ENCODE measurements at places on chromosomes 12 and 14.
A peak's percentile ranks its signal among the peaks of the same experiment; 100 is the strongest.

DNA sequence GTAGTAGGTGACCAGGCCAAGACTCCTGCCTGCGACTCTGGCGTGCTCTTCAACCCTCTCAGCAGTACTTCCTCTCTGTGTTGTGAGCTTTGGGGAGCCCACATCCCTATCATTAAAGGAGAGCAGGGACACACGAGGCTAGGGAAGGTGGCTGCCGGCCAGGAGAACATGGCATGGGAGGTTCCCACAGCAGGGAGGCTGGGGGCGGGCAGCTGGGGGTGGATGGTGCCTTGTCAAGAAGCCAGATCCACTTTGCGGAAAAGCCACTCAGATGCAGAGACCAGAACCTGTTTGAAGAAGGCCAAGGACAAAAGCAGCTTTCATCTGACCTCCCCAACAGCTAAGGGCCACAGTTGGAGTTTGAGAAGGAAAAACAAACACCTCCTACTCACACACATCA, 198.6 kb downstream of the BCL11B start:
- DNase-seq, result no peak

- no peak for DNase-seq
Measured at GRCh38 chr12:93419388-93420034, 22.2 kb downstream of the UBE2N start.

DNA sequence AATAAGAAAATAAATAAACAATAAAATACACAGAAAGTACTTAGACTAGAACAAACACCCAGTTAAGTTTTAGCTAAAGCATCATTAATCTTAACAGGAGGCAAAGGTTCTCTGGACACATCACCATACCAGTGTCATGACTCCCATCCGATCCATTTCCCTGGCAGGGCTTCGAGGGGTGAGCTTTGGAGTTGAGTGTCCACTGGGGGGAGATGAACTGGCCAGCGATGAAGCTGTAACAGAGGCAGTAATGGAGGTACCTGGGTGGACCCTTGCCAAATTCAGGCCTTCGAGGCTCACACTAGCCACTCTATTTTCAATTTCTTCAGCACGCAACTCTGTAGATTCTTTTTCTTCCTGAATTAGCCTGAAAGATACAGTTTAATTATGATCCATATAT, 269.5 kb downstream of the ACSS3 start:
- no peak for DNase-seq

DNA sequence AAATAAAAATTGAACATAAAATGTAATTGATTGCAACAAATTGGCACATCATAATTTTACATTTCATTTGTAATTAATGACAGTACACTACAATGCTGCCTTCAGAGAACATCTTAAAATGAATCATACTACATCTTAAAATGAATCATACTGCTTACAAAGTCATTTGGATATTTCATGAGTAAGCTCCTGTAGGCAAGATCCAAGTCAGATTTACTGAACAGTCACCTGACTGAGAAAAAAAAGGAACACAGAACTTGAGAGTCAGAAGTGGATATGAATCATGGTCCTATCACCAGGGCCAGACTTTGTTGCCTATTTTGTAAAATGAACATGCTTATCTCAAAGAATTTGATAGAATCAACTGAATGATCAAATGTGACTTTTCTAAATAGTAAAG, 32.7 kb upstream of the FBLN5 start:
- DNase-seq, result no peak

DNA sequence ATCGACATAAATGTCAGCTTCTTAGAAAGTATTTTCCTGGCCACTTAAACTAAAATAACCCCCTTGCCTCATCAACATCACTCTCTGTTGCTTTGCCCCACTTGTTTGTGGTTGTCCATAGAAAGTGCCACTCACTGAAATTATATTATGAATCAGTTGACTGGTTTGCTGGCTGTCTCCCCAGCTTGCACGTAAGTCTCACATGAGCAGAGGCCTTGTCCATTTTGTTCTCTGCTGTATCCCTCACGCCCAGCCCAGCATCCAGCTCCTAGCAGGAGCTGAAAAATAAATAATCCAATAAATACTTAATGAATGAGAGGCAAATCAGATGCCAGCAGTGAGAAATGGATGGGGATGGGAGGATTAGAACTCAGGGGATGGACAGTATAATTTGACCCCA, 159.3 kb downstream of the KSR2 start:
- DNase-seq, result no peak

- DNase-seq, result no peak
Measured at GRCh38 chr12:57898308-57898970, 42.9 kb upstream of the ATP23 start.

DNA sequence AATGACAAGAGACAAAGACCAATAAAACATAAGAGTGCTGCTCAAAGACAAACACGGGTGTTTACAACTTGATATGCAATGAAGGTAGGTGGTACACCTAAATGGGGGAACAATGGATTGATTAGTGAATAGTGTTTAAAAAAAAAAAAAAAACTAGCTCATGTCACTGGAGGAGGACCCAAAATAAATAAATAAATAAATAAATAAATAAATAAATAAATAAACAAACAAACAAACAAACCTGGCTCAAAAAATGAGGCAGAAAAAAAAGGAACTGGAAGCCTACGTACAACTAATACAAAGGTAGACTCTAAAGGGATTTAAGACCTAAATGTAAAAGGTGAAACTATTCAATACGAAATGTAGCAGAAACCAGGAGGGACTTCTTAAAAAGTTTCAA, 18.6 kb downstream of the NAP1L1 start:
- no peak for DNase-seq

DNA sequence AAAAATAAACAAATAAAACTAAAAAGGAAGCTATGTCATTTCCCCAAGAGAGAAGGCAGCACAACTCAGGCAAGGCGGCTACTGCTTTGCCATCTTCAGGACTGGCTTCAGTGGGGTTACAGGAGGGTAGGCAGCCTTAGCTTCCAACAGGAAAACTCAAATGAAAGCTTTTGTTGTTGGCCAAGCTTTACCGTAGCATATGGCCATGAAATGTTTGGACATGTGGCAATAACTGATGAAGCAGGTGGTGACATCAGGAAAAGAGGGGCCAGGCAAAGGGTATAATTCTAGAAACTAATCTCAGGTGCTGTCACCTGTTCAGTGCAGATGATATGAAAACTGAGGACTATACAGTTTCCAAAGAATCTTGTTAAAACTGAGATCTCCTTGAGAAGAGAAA, 22.8 kb upstream of the NPFF start:
- DNase-seq, result no peak

- no peak for DNase-seq
Measured at GRCh38 chr12:65443038-65443437, 164.6 kb downstream of the MSRB3 start.

DNA sequence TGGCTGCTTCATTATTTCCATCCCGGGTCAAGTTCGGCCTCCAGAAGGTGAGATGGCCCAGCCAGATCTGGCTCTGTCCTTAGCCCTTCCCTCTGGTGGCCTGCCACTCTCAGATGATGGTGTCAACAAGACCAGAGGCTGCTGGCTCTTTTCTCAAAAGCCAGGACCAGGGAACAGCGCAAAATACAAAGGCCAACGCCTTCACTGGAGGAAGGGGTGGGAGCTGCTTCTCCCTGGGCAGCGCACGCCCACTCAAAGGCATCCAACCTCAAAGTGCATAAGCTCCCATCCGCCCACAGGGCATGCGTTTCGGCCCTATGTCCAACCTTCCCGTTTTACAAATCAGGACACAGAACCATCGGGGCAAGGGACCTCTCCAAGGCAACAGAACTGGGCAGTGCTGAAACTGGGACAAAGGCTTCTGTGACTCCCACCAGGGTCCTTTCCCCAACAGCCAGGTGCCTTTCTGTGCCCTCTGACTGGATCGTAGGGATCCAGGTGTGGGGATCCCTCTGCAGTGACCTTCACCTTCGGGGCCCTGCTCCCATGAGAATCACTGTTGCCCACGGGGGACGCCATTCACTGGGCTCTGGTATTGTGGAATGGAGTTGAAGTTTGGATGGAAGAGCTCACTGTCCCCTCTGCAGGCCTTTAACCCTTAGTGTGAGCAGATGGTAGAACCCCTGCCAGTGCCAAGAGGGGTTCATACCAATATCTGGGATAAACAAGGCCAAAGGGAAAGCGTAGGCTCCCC, 76.8 kb downstream of the NINJ2 start:
- DNase-seq, result no peak

DNA sequence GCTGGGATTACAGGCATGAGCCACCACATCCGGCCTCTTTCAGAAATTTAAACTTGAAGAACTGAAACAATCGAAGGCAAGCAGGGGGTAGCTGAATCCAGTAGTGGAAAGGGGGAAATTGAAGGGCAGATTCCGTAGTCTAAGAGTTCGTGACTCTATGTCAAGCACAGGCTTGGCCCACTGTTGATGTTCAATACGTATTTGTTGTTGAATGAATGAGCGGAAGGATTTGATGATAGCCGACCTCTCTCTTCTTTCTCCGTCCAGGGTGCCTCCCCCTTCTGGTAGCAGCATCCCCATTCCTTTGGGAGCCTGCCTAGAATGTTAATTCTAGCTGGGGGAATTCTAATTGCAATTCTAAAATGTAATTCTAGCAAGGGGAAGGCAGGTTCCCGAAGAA, 59.8 kb upstream of the MED13L start:
- no peak for DNase-seq

DNA sequence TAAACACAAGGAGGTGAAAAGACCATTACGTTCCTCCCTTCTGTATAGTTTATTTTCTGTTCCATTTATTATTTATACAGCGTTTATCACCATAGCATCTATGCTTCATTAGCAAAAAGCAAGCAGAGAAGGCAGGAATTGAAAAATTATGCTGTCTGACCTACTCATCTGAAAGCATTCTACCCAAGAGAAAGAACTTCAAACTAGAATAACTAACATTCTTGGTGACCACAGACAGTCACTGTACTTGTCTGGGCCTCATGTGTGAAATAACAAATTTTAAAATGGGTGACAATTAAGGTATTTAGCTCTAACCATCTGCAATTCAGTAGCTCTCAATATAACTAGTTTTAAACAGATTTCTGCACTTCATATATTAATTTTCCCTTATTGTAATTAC, 29.3 kb upstream of the PDE3A start:
- DNase-seq, result no peak

DNA sequence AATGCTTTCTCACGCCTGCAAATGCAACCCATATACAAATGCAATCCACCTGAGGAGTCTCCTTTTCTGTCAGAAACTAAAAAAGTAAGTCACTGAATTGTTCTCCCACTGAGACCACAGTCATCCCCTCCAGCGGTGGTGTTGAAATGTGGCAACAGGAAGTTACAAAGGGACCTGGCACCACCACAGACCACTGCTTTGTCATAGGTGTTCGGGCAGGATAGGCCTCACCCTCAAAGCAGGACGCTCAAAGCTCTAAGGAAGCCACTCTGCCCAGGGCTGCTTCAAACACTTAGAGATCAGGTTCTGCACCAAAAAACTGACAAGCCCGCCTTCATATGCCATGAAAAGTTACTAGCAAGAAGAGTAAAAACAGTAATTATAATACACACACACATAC, 11.3 kb downstream of the PHLDA1 start:
- no peak for DNase-seq

DNA sequence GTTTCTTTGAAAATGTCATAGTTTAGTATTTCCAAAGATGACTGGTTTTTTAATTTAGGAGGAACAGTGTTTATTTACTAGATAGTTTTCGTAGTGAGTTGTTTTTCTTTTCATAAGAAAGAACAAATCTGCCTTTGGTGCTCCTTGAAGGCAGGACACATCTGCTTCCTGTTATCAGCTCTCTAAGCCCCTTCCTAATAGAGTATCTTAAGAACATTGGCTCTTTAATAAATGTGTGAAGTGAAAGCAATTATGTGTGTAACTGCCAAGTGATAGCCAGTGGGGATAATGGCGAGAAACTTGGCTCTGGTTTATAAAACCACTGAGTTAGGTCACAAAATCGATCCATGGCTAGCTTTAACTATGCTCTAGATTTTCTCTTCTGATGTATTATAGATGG, 23.5 kb upstream of the PPFIBP1 start:
- DNase-seq, result no peak

- no peak for DNase-seq
Measured at GRCh38 chr12:8746046-8746445, 48.3 kb downstream of the RIMKLB start.

DNA sequence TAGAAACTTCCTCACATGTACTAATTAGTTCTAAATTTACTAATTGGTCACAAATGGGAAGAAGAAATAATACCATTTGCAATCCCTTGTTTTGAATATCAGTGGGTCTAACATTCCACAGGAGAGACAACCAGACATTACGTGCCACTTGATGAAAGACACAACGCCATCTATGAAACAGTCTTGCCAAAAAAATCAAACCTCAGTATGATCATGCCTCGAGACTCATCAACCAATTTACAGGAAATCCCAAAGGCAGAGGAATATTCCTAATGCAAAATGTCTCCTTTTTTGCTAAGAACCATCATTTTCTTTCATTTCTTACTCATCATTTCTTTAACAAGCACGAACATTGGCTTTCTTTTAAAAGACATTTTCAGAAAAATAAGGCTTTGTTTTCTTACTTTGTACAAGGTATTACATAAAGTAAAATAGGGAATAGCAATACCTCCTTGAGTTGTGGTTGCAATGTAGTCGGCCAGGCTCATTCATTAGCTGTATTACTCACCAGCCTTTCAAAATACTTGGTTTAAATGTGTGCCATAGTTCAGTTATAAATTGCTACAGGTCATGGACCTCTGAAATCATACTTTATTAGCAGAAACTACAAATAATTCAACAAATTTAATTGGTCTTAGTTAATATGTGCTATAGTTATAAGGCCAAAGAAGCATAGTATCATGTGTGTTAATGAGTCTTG, 436.2 kb upstream of the FLRT2 start:
- DNase-seq, result no peak

DNA sequence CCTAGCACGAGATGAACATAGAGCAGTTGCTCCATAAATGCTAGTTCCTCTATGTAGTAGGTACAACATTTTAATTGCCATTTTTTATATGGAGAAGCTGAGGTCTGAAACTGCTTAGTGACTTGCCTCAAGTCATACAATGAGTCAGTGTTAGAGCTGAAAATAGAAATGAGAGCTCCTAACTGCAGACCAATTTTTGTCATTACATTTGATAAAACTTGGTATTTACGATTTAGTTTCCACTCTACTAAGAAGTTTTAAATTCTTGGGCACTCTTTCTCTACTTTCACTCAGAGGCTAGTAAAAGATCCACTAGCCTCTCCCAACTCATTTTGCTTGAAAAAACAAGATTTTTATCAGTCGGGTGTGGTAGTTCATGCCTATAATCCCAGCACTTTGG, 8.1 kb upstream of the TMED10 start:
- no peak for DNase-seq

DNA sequence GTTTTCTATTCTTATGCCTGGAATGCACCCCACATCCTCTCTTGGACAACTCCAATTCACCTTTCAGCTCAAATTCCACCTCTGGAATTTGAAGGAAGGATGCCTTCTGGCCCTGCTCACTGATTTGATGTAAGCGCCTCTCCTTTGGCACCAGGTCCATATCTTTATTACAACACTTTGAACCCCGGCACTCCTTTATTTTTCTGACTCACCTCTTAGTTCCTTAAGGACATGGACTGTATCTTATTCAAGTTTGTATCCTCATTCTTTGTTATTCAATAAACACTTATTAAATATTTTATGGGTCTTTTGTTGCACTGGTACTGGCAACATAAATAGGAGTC, 3.1 kb downstream of the GALC start:
- peak; percentile 13 for DNase-seq

GRCh38 chr14:94088516-94088915, 7.4 kb downstream of the IFI27L1 start:
- DNase-seq, result no peak

Measured in LNCaP clone FGC (cell line).